Stimulated activated CD8-positive, alpha-beta memory T cell treated with anti-CD3 and anti-CD28 coated beads, Interleukin-4, amount 100 ng/mL, for 4 hours (primary cell): ENCODE measurements at places on chromosomes 12 and 14.
A peak's percentile ranks its signal among the peaks of the same experiment; 100 is the strongest.

GRCh38 chr14:105305791-105306190, 5.0 kb upstream of the BRF1 start:
- DNase-seq: no peak

DNA sequence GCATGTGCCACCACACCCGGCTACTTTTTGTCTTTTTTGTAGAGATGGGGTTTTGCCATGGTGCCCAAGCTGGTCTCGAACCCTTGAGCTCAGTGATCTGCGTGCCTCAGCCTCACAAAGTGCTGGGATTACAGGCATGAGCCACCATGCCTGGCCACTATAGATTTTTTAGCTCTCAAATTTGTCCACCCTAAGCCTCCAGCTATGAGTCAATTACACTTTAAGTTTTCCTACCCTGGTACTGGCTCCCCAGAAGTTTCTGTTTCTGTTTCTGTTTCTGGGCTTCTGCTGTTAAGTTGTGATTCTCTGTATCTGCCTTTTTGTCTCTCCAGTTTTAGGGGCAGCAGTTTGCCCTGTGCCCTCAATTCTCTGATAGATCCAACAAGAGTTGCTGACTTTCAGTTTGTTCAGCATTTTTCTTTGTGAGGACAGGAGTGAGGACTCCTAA, 4.4 kb upstream of the TINF2 start:
- DNase-seq: no peak

DNA sequence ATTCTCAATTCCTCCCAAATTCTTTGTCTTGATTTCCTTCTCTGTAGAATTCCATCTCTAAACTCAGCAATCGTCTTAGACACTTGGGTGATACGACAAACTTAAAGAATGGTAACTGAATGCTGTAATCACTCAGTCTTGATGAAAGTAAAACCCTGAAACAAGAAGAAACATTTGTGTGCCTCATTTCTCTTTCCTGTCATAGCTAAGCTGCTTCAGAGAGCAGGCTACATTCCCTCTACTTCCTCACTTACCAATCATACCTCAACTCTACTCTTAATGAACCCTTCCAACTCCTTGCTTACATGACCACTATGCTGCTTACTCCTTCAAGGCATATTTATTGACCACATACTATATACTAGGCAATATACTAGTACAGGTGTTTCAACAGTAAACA, 8.3 kb downstream of the MAP4K5 start:
- no peak for DNase-seq

DNA sequence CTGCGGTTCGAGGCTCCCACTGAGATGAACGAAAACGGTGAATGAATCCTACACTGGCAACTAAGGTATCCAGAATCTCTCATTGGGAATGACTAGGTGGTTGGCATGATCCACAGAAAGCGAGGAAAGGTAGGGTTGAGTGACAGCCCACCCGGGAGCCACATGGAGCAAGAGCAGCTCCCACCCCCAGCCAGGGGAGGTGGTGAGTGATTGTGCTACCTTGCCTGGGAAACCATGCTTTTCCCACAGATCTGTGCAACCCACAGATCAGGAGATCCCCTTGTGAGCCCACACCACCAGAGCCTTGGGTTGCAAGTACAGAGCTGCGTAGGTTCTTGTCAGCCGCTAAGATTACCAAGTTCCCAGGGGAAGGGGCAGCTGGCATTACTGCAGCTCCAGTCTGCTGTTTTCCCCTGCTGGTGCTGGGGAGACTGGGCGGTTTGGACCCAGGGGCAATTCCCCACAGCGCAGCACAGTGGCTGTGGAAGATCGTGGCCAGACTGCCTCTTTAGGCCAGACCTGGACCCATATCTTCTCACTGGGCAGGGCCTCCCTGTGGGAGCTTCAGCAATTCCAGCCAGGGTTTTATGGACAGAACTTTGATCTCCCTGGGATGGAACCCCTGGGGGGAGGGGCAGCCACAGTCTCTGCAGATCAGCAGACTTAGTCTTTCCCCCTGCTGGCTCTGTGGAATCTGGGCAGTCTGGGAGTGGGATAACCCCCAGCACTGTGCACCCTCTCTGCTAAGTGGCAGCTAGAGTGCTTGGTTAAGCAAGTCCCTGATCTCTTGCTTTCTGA, 44.6 kb upstream of the PPP4R3A start:
- DNase-seq: no peak

GRCh38 chr14:73935666-73936065, 14.2 kb downstream of the FAM161B start:
- DNase-seq: no peak

DNA sequence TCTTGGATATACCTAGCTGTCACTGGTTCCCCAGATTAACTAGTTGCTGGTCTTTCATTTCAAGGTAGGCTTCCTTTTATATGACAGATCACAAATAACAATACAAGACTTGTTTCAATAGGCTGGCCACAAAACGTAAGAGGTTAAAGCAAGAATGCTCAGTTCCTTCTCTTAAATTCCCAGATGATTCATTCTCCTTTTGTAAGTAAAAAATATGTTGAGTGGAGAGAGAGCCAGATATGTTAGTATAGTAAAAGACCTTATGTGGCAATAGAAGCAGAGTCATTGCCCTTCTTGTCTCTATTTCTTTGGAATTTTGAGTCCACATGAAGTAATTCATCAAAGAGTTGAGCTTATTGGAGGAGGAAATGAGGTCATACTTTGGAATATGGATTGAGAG, 939.0 kb upstream of the ATXN7L3B start:
- DNase-seq: no peak

DNA sequence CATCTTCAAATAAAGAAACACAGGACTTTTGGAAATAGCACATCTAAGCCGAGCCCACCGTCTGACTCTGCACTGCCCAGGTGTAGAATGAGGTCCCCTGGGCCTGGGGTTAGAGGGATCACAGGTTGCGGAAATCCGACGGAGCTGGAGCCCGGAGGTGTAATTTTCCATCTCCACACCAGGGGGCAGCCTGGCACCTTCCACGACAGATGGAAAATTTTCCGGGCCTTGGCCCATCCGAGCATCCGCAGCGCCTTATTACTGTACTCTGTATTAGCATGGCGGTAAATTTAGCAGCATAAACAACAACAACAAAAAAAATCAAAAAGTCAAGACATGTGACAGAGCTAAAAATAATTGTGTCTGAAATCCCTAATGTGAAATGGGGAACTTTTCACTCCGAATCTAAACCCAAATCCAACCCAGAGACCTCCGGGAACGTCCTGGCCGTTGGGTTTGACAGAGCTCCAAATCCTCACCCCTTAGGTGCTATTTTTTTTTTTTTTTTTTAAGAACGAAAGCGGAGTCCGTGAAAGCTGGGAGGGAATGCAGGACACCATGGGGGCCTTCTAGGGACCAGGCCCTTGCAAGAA, 93.9 kb downstream of the KSR2 start:
- DNase-seq: peak; percentile 15

GRCh38 chr12:75890141-75890540, 141.4 kb downstream of the PHLDA1 start:
- no peak for DNase-seq

- DNase-seq: peak; percentile 54
Observed at GRCh38 chr14:100645196-100645981, 58.2 kb upstream of the BEGAIN start.

DNA sequence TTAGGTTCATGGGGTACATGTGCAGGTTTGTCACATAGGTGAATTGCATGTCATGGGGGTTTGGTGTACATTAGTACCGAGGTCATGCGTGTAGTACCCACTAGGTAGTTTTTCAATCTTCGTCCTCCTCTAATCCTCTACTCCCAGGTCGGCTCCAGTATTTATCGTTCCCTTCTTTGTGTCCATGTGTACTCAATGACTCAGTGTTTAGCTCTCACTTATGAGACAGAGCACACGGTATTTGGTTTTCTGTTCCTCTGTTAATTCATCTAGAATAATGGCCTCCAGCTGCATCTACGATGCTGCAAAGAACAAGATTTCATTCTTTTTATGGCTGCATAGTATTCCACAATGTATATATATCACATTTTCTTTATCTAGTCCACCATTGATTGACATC, 850.9 kb upstream of the MDGA2 start:
- DNase-seq: no peak

DNA sequence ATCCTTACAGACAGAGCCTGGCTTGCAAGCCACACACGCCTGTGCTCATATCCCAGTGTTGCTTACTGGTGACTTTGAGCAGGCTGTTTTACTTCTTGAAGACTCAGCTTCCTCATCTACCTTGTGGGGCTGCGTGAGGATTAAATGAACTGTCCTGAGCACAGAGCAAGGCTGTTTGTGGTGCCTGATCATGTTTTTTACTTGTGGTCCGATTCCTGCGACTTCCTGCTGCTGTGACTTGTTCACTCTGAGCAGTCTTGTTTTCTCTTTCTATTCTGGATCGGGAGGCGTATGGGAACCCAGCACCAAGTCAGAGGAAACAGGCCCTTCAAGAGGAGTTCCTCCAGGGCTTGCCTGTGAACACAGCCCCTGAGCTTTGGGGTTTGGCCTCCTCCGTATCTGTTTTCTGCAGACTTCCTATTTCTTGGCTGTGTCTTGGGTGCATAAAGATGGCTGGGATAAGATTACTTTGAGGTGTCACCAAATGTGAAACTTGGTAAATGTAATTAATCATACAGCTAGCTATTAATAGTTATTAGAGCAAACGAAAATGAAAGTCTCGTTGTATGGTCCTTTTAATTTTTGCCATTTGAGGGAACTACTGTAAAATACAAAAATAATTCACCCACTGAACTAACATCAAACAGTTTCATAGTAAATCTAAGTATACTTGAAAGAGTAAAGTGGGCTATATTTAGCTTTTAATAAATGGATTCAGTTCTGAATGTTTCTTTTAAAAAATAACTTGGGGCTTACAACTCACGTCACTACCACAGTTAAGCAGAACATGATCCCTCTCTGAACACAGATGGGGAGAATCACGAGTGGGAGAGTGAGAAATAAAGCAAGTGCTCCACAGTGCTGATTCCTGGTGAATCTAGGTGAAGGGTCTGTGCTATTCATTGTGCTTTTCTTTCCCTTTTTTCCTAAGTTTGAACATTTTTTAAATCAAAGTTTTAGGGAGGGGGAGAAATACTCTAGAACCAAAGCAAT, 251.5 kb downstream of the FOXN3 start:
- DNase-seq: no peak

DNA sequence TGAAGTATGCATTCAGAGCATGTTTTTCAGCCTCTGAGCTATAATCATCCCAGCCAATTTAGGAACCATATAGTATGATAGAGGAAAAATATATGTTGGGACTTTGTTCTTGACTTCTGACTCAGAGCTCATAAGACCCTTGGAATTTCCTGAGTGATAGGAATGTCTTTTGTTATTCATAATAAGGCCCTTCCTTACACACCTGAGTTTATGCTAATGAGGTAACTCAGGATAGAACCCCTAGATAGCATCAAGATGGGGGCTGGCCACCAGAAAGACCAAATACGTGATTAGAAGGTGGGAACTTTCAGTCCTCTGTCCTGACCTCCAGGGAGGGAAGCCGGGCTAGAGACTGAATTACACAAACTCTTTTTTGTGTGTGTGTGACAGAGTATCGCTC, 32.4 kb upstream of the PLEK2 start:
- DNase-seq: no peak

DNA sequence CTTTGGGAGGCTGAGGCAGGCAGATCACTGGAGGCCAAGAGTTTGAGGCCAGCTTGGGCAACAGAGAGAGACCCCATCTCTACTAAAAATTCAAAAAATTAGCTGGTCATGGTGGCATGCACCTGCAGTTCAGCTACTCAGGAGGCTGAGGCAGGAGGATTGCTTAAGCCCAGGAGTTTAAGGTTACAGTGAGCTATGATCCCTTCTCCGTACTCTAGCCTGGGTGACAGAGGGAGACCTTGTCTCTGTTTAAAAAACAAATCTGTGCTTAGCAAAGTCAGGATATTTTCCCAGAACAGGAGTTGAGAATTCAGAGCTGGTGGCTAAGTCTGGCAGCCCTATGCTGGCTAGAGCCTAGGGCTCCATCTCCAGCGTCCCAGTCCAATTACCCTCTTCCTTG, 142.9 kb upstream of the PZP start:
- no peak for DNase-seq
